ENCODE measurements at places on chromosomes 4 and X.

DNA sequence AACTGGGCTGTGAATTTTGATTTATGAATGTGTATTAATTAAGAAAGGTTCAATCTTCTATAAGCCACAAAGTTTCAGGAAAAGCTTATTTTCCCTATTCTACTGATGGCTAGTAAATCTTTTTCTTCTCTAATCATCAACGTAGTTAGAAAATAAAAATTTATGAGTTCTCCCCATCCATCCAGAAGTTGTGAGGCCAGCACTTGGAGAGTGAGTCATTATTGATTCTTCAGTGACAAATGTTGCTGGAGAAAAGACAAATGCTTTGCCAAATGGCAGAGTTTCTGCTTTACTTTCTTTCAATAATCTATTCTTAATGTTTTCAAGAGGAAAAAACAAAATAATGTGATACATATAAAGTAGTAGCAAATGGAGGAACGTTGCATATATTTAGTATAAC lies 11.3 kb upstream of the GRXCR1 start:
- DNase-seq: no peak

DNA sequence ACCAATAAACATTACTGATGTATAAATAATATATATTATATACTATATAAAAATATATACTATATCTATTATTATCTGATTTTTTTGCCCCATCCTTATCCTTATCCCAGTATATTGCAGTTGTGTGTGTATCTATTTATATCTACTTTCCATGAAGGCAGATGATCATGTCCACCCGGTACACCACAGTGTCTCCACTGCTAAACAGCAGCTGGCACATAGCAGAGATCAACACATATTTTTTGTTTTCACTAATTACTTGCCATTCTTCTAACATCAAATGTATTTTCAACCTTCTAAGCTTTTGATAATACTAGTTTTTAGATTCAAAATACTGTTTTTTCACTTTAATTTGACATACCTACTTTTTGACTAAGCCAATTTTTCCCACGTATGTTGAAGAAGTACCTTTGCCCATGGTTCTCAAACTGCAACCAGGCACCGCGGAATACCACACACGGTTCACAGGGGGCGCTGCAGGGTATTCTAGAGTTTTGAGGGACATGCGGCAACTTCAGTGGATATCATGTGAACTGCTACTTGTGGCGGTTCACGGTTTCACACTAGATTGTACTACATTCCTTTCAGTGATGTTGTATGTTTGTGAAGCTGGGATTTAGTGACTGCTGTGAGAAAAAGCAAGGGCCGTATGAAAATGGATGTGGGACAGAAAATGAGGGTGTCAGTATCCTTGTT lies 182.5 kb upstream of the NPY2R start:
- DNase-seq: peak; percentile 37

DNA sequence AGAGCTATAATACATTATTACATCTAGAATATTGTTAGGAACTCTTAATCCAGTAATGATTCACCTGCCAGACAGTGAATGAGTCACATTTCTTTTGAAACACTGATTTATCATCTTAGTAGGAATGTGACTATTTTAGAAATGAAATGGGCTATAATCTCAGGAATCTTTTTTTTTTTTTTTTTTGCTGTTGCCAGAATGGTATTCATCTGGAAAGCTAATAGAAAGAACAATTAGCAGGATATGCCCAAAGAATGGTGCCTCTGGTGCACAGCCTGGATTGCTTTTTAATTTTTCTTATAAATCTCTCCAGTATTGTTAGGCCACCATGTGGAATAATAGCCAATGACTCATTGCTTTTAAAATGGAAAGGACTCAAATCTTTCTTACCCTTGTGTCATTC lies 181.1 kb upstream of the SMIM31 start:
- no peak for DNase-seq

DNA sequence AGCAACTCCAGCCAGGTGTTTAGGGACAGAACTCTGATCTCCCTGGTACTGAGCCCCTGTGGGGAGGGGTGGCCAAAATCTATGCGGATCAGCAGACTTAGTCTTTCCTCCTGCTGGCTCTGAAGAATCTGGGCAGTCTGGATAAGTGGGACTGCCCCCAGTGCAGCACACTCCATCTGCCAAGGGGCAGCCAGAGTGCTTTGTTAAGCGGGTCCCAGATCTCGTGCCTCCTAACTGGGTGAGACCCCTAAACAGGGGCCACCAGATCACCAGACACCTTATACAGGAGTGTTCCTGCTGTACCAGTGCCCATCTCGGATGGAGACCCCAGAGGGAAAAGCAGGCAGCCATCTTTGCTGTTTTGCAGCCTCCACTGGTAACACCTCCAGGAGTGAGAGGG lies 81.5 kb upstream of the IL13RA2 start:
- DNase-seq: no peak

GRCh38 chr4:82047731-82048130 lies 326.1 kb downstream of the HNRNPD start:
- no peak for DNase-seq

- no peak for DNase-seq
These were observed 98.2 kb downstream of the PJA1 start for GRCh38 chrX:69066966-69067525.

DNA sequence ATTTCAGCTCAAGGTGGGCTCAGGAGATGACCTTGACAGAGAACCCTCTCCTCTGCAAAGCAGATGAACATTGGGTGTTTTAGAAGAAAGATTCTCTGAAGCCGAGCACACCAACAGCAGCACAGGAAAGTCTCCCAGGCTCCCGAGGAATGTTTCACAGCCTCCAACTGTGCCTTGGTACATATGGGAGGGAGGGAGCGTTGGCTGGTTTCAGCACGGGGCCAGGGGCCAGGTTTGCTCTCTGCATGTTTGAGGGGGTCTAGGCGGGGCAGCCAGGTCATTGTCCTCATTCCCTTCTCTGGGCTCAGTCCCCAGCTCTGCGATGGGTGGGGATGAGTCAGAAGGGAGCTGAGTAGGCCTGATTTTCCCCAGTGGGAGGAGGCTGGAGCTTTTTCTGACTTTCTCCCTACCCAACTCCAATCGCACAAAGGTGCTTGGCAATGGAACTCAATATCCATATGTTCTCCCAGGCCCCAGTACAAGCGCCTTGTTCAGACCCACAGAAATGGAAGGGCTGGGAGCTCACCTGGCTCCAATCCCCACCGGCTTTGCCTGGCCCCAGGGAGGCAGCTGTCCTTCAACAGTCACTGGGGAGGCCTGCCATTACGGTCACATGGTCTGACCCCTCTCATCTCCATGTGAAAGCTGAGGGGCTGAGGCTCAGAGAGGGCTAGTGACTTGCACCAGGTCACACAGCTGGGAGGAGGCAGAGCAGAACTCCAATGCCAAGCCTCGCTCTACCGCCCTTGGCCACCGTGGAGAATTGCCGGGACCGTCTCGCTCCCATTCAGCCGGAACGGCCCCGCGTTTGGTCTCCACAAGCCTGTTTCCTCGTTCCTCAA lies 108.4 kb upstream of the AFAP1 start:
- DNase-seq: no peak

- DNase-seq: no peak
These were observed 22.3 kb downstream of the COX7B2 start for GRCh38 chr4:46886711-46887110.

DNA sequence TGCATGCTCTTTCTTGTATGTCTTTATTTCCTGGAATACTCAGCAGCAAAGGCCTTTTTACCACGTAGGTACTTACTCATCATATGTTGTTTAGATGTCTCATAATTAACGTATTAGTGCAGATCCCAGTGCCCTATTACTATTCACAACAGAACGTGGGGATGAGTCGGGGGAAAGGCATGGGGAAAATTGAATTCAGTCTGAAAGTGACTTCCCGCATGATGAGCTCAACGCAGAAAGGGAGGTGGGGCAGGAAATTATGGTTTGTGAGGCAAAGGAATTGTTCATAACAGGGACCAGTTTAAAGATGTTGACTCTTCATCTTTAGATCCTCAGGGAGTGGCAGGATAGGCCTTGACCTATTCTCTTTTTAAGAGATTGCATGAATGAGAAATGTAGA lies 2.0 kb upstream of the TMPRSS11D start:
- DNase-seq: no peak

DNA sequence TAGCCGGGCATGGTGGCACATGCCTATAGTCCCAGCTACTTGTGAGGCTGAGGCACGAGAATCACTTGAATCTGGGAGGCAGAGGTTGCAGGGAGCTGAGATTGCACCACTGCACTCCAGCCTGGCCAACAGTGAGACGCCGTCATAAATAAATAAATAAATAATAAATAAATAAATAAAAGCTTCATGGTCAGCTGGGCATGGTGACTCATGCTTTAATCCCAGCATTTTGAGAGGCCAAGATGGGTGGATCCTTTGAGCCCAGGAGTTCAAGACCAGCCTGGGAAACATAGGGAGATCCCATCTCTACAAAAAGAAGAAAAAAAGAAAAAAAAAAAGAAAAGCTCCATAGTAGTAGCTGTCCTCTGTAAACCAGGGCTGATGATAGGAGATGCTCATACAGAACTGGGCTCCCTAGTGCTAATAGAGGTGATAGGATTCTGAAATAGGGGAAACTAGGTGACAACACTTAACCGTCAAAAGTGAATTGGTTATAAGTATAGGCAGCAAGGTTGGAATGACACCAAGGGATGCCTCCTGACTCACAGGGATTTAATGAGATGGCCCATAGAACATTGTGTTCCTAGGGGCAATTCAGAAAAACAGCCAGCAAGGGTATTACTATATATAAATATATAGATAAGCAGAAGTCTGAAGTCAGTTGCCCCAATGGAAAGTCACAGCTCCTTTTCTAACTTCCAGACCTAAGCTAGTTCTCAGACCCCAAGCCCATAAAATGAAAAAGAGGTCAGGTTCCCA lies 41.8 kb upstream of the ARHGEF6 start:
- no peak for DNase-seq

DNA sequence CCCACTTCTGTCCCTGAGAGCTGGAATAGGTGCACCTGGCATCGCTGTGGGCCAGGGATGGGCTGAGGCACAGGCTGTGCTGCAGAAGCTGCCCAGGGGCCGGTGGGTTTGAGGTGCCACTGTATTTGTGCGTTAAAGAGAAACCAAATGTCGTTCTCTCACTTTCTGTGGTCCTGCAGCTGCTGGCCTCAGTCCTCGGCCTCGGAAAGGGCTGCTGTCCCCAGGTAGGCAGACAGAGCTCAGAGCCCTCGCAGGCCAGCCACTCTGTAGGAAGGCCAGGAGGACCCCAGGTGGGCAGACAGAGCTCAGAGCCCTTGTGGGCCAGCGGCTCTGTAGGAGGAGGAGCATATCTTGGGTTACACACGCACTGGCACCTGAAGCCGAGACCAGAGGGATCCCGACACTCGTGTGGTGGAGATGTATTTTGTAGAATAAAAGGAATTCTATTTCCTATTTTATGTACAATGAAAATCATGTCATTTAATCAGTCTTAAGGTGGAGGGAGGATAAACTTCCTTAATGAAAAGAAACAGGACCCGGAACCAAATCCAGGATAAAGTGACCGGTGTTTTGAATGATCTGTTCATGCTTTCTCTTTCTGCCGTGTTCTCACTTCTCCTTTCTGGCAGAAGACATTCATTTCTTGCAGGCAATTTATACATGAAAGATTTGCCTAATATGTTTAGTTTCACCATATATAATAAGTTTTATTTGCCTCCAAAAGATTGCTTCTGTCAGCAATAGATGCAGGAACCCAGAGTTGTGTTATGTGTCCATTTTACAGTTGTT lies 54.4 kb upstream of the HGFAC start:
- no peak for DNase-seq

DNA sequence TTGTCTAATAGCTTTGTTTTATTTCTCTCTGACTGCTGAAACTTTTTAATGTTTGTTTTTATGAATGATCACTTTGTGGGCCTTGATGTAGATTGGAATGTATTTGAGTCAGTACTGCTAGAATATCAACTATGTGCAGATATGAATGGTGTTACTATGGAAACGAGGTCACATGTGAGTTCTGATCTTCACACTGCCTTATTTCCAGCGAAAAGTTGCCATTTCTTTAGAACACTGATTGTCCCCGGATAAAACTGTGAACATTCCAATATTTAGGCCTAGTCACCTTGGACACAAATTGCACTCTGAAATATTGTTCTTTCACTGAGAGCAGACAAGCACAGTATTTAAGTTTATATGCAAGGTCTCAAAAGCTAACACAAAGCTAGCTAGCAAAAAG lies 27.2 kb upstream of the MAGED1 start:
- no peak for DNase-seq

DNA sequence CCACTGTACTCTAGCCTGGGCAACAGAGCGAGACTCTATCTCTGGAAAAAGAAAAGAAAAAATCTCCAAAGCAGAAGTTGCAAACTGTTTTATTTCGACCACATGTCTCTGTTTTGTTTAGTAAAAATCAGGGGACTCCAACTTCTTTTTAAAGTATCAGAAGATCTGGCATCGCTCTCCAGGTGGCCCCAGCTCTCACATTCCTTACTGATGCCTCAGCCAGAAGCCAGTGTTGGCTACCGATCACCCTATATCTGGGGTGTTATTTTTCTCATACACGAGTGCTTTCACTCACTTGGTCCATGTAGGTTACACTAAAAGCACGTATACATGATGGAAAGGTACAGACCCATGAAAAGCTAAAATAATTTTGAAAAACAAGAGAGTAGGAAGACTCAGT lies 8.3 kb downstream of the MPP1 start:
- DNase-seq: no peak

DNA sequence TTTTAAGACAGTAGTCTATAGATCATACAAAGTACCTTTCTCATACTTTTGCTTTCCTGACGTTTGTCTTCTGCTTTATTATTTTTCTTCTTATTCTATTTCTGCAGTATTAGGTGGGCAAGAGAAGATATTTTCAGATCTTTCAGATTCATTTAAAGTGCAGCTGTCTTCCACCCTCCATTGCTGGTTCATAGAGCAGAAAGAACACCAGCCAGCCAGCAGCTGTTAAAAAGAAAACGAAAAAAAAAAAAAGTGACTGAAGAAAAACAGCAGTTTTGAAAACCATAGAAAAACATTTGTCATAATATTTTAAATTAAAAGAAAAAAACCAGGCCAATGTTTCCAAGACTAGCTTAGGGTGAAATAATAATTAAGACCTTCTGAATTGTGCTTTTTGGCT lies 42.9 kb downstream of the SMAD1 start:
- no peak for DNase-seq

DNA sequence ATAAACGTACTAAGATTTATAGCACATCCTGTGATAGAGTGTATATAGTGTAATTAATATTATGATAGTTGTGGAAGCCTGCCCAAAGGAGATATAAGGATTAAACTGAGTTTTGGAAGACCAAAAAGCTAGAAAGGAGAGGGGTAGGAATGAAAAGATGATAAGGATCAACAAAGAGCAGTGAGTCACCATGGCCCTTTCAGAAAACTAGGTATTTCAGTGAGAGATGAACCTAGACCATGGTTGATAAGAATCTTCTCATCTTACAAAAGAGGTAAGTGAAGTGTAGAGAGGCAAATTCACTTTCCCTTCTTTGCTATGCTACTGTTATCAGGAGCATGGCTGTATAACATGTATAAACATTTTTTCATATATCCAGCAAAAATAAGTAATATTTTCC lies 133.8 kb upstream of the PLAC1 start:
- DNase-seq: no peak

All from activated CD4-positive, alpha-beta T cell treated with anti-CD3 and anti-CD28 coated beads, Interleukin-10, Interleukin-2, amounts not matched to agents 100 ng/mL and 50 ng/mL, durations not matched to agents 16 hours and 8 hours (primary cell).